Mesothelial cell of epicardium (in vitro differentiated cells): ENCODE measurements at places on chromosomes 16 and 17. TPM values are rescaled to one million over a fixed set of nuclear protein-coding genes. Genes with fewer than 3 reads are reported as not detected.

The YBX2 gene
- 1.9 to 3.3 TPM (median 2.2 TPM) in 3 replicates for total RNA-seq

The CHRNE gene
- 1.5 to 1.9 TPM (median 1.7 TPM) in 3 replicates for total RNA-seq

The NRN1L gene
- total RNA-seq, result 0.66 to 0.99 TPM in 2 of 3 replicates, not detected in the other

The COPS3 gene
- total RNA-seq, result 57.8 to 65.0 TPM (median 63.5 TPM) in 3 replicates

The KRTAP4-9 gene
- not detected in 3 replicates for total RNA-seq

The PRDM7 gene
- total RNA-seq, result not detected in 3 replicates

The FN3K gene
- 31.9 to 33.3 TPM (median 33.0 TPM) in 3 replicates for total RNA-seq

The SLFN12L gene
- total RNA-seq, result 0.09 to 0.18 TPM (median 0.09 TPM) in 3 replicates

DNA sequence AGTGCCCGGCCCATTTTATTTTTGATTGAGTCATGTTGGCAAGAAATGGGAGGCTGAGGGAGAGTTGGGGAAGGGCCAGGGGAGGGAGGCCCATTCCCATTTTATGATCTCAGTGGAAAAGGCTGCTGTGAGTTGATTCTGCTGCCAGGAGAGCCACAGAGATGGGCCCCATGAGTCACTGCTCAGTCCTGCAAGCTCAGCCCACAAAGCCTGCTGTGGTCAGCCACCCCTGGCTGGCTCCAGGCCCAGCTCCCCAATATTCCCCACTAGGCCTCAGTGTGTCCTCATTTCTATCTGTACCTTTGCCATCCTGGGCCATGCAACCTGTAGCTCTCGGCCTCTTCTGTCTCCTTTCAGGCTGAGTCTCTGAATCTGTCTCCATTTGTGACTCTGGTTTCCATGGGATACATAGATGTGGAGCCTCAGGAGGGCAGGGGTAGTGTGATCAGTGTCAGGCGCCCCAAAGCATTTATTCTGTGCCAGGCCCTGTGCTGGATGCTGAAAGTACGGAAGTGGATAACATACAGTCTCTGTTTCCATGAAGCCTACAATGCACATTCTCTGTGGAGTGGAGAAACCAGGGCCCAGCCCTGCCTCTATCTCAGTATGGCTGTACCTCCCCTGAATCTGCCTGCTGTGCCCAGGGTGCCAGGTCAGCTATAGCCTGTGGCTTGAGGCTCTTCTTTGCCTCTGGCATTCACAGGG, 1.9 kb upstream of the PLEKHG4 start:
- no peak for DNase-seq
- peak overlapping the region; percentile 23 for H3K27ac ChIP-seq
- no peak overlapping the region for H3K4me3 ChIP-seq
- H3K4me1 ChIP-seq, result peaks cover 5% of the 10 kb centered on the region
- H3K36me3 ChIP-seq, result no peaks in the 10 kb centered on the region

GRCh38 chr16:51557670-51558069, 406.6 kb upstream of the SALL1 start:
- H3K27me3 ChIP-seq, result peaks cover 37% of the 10 kb centered on the region
- no peak overlapping the region for H3K27ac ChIP-seq
- H3K36me3 ChIP-seq, result no peaks in the 10 kb centered on the region
- DNase-seq, result no peak
- H3K4me3 ChIP-seq, result no peak overlapping the region

GRCh38 chr16:15808071-15808470, 48.8 kb downstream of the MYH11 start:
- H3K4me3 ChIP-seq, result no peak overlapping the region
- H3K36me3 ChIP-seq, result no peaks in the 10 kb centered on the region
- DNase-seq, result no peak
- H3K4me1 ChIP-seq, result peaks cover 2% of the 10 kb centered on the region
- peaks cover 60% of the 10 kb centered on the region for H3K27me3 ChIP-seq

DNA sequence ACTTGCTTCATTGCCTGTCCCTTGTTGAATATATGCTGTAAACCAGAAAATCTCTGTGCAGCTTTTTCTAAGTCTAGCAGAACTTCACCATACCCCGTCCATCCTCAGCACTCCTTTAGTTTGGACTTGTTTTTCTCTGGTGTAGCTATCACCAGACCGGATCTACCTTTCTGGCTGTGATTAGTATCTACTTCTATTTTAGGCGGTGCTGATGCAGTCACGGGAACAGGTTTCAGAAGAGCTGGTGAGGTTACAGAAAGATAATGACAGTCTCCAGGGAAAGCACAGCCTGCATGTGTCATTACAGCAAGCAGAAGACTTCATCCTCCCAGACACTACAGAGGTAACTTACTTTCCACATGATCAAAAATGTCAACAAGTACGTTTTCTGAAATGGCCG, 46.4 kb downstream of the NUP88 start:
- H3K4me3 ChIP-seq, result no peak overlapping the region
- no peaks in the 10 kb centered on the region for H3K4me1 ChIP-seq
- DNase-seq, result no peak
- no peaks in the 10 kb centered on the region for H3K27me3 ChIP-seq
- H3K27ac ChIP-seq, result no peak overlapping the region
- peaks cover 42% of the 10 kb centered on the region for H3K36me3 ChIP-seq

GRCh38 chr16:74757349-74757748, 17.3 kb downstream of the FA2H start:
- H3K4me3 ChIP-seq, result no peak overlapping the region
- DNase-seq, result no peak
- H3K36me3 ChIP-seq, result no peaks in the 10 kb centered on the region

DNA sequence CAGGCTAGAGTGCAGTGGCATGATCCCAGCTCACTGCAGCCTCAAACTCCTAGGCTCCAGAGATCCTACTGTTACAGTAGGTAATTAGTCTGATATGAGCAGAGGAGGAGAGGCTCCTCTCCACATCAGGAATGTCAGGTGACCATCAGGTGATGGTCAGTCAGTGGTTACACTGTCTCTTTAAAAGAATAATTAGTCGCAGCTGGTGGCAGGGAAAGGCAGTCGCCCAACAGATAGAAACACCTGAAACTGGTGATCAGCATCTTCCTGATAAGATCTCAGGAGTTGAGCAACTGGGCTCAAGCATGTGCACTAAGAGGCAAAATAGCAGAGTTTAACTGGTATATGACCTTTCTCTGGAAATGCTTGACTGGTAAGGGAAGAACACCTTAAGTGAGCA, 21.5 kb upstream of the ABCA5 start:
- no peaks in the 10 kb centered on the region for H3K4me1 ChIP-seq
- no peak for DNase-seq
- H3K27ac ChIP-seq, result no peak overlapping the region
- H3K36me3 ChIP-seq, result no peaks in the 10 kb centered on the region
- no peak overlapping the region for H3K4me3 ChIP-seq

GRCh38 chr17:39607057-39607850, 466 bp downstream of the NEUROD2 start:
- no peak overlapping the region for H3K4me3 ChIP-seq
- H3K4me1 ChIP-seq, result peaks cover 9% of the 10 kb centered on the region
- no peak for DNase-seq
- H3K27ac ChIP-seq, result no peak overlapping the region
- no peaks in the 10 kb centered on the region for H3K36me3 ChIP-seq
- H3K27me3 ChIP-seq, result peaks cover 95% of the 10 kb centered on the region

DNA sequence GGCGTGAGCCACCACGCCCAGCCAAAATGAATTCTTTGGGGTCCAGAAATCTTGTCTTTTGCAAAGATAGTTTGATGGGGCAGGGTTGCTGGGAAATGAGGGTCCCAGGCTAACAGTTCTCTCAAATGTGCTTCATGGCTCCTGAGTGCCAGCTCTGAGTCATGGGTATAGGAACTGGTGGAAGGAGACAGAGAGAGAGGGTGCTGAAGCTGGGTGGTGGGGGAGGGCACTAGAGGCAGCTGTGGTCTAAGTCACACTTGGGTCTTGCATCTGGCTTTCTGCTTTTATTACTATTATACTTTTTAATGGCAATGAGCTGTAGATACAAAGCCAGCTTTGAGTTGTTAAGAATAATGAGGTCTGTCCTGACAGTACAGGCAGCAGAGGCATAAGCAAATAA, 54.6 kb downstream of the PRKCA start:
- H3K4me3 ChIP-seq, result no peak overlapping the region
- peaks cover 2% of the 10 kb centered on the region for H3K27me3 ChIP-seq
- H3K27ac ChIP-seq, result no peak overlapping the region
- no peaks in the 10 kb centered on the region for H3K36me3 ChIP-seq

DNA sequence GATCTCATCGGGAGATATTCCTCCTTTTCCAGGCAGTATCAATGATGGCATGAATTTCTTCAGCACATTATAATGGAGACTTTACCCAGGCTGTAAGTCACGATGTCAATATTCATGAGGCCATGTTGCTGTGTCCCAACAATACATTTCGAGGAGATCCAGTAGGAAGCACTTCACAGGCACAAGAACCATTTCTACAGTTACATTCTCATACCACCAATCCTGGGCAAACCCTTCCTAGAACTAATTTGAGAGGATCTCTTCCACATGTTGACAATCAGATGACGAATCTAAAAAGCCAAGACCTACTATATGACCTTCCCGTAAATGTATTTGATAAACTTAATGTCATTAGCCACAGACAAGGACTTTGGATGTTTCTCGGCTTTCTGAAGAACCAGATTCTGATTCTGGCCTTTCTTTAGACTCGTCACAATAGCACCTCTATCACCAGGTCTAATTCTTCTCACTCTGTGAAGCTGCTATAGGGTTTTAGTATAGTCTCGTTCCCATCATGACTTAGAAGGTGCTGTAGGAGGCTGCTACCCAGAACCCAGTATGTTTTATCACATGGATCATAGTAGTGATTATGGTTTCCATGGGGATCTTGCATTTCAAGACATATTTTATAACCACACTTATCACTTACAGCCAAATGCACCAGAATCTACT, 40.2 kb downstream of the C16orf87 start:
- peaks cover 42% of the 10 kb centered on the region for H3K36me3 ChIP-seq
- DNase-seq, result no peak
- H3K27ac ChIP-seq, result peak overlapping the region; percentile 66
- peaks cover 9% of the 10 kb centered on the region for H3K4me1 ChIP-seq
- no peaks in the 10 kb centered on the region for H3K27me3 ChIP-seq
- peak overlapping the region; percentile 65 for H3K4me3 ChIP-seq

DNA sequence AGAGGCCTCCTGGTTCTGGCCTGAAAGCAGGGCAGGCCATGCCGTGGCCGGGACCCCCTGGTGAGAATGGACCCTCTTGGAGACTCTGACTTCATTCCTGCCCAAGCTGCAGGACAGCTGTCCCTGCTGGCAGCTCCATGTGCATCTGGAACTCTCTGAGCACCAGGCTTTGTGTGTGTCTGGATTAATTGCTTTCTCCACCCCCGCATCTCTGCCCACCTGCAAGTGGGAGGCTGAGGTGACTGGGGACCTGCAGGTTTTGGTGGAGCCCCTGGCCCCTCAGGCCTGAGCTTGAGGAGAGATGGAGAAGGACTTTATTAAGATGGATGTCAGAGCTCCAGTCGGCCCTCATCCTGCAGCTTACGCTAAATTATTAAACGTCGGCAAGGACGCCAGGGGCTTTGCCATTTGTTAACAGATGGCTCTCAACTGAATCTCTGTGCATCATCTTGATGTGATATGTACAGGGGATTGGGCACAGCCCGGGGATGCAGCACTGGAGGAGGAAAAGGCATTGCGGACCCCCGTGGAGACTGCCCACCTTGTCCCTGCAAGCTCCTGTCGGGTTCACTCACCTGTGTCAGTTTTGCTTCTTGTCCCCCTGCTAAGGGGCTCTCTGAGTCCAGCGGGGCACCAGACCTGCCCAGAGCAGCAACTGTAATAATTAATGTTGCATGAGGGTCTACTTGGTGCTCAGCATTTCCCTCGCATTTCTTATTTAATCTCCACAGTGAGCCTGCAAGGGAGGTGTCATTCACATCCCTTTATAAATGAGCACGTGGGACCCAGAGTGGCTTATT, 154.1 kb upstream of the RPL38 start:
- peaks cover 64% of the 10 kb centered on the region for H3K27me3 ChIP-seq
- H3K36me3 ChIP-seq, result no peaks in the 10 kb centered on the region
- H3K4me1 ChIP-seq, result peaks cover 2% of the 10 kb centered on the region
- no peak for DNase-seq
- no peak overlapping the region for H3K27ac ChIP-seq

GRCh38 chr17:5364156-5364555, 55.3 kb downstream of the NUP88 start:
- no peaks in the 10 kb centered on the region for H3K27me3 ChIP-seq
- no peak for DNase-seq
- no peak overlapping the region for H3K4me3 ChIP-seq
- peaks cover 43% of the 10 kb centered on the region for H3K36me3 ChIP-seq
- H3K27ac ChIP-seq, result peak overlapping the region; percentile 41

DNA sequence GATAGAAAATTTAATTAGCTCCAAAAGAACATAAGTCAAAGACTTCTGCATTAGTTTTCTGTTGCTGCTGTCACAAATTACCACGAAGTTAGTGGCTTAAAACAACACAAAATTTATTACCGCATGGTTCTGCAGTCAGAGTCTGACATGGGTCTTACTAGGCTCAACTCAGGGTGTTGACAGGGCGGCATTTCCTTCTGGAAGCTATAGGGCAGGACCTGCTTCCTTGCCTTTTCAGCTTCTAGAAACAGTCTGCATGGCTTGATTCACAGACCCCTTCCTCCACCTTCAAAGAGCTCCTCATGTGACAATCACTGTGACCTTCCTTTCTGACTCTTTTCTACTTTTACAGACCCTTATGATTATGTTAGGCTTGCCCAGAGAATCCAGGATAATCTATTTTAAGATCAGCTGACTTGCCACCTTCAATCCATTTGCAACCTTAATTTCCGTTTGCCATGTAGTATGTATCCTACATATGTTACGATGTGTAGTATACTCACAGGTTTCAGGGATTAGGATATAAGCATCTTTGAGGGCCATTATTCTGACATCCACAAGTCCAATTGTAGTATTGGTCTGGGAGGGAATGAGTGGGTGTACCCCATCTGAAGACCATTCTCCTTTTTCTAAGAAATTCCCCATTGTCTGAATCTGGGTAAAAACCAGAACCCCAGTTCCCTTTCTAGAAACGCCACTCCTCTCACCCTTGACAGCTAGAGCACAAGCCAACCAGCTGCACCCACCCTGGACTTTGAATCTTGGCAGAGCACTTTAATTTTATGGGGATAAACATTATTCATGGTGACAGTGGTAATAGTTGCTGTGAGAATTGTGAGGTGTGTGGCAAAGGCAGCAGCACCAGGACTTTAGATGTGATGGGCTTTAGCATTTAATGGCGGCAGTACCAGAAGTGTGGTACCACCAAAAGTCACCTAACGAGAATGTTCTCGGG, 265.5 kb downstream of the KCNJ2 start:
- H3K4me1 ChIP-seq, result peaks cover 16% of the 10 kb centered on the region
- no peak for DNase-seq
- H3K36me3 ChIP-seq, result no peaks in the 10 kb centered on the region
- no peak overlapping the region for H3K27ac ChIP-seq
- no peaks in the 10 kb centered on the region for H3K27me3 ChIP-seq

DNA sequence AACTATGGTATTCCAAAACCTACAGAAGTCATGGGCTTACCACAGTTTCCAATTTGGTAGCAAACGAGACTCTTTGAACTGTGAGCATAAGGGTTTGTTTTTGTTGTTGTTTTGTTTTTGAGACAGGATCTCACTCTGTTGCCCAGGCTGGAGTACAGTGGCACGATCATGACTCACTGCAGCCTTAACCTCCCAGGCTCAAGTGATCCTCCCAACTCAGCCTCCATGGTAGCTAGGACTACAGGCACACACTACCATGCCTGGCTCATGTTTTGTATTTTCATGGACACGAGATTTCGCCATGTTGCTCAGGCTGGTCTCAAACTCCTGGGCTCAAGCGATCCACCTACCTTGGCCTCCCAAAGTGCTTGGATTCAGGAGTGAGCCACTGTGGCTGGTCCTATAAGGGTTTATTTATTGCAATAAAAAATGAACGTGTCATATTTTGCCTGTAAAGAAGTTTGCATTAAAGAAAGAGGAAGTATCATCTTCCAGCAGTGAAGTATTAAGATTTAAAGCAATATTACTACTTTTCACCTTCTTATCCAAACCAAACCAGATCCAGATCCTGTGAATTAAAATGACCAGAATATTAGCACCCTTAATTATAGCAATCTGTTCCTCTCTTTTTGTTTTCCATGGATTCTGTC, 37.2 kb downstream of the KCNJ2 start:
- no peak overlapping the region for H3K27ac ChIP-seq
- H3K27me3 ChIP-seq, result no peaks in the 10 kb centered on the region
- DNase-seq, result no peak
- H3K4me3 ChIP-seq, result no peak overlapping the region
